ENCODE measurements at places on chromosomes 11 and 22.

GRCh38 chr11:14347991-14348390, 11.0 kb downstream of the RRAS2 start:
- no peak for DNase-seq

DNA sequence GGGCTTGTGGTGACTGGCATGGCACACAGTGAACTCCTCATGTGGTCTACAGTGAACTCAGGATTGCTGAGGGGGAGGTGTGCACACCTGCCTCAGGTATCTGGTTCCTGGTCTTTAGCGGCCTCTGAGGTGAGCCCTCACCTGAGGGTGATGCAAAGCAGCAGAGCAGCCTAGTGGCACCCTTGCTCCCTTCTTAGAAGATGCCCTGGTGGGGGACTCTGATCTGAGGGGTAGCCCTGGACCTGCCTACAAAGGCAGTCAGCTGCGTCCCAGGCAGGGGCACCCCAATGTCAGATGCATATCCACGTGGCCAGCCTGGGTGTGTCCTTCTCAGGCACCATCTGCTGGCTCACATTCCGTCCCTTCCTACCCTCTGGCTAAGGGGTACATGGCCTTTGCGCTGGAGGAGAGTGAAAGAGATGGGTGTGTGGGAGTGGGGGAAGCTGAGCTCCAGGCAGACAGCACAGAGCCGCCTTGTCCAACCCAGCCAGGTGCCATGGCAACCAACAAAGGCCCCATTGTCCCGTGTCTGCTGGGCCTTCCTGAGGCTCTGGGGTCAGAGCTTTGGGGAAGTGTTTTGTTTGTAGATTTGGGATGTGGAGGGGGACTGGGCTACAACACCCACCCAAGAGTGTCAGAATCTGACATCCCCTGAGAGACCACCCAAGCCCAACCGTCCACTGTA, 5.8 kb downstream of the PLEKHB1 start:
- peak; percentile 18 for DNase-seq

DNA sequence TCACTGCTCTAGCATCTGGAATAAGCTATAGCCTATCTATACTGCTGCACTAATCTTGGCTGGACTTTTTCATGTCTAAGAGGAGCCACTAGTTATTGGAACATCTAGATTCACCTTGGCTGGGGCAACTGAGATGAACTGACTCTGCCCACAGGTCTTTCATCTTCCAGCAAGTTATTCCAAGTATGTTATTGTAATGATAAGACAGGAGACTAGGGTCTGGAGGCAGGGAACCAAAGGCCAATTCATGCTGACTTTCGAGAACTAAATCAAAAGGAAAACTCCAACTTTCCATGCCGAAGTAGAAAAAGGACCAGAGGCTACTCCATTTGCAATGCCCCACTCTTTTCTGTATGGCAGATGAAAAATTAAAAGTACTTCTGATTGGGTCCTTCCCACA, 1243.0 kb upstream of the RAG2 start:
- DNase-seq, result no peak

DNA sequence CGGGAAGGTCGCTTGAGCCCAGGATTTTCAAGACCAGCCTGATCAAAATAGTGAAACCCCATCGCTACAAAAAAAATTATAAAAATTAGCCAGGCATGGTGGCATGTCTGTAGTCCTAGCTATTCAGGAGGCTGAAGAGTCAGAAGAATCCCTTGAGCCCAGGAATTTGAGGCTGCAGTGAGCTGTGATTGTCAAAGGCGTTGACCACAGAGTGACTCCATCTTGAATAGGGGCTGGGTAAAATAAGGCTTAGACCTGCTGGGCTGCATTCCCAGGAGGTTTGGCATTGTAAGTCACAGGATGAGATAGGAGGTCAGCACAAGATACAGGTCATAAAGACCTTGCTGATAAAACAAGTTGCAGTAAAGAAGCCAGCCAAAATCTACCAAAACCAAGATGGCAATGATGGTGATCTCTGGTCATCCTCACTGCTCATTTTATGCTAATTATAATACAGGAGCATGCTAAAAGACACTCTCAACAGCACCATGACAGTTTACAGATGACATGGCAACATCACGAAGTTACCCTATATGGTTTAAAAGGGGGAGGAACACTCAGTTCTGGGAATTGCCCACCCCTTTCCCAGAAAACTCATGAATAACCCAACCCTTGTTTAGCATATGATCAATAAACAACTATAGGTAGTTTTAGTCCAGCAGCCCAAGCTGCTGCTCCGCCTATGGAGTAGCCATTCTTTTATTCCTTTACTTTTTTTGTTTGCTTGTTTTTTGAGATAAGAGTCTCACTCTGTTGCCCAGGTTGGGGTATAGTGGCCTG, 2.8 kb upstream of the RDX start:
- DNase-seq, result no peak

All from right lung (tissue), 10 donors.